Stimulated activated CD4-positive, alpha-beta T cell treated with anti-CD3 and anti-CD28 coated beads, TNF-alpha, amount 100 ng/mL, for 1 hour (primary cell): ENCODE measurements at places on chromosomes 13 and 19.

GRCh38 chr19:48569814-48570213 lies 17.8 kb downstream of the SULT2B1 start:
- DNase-seq: no peak

DNA sequence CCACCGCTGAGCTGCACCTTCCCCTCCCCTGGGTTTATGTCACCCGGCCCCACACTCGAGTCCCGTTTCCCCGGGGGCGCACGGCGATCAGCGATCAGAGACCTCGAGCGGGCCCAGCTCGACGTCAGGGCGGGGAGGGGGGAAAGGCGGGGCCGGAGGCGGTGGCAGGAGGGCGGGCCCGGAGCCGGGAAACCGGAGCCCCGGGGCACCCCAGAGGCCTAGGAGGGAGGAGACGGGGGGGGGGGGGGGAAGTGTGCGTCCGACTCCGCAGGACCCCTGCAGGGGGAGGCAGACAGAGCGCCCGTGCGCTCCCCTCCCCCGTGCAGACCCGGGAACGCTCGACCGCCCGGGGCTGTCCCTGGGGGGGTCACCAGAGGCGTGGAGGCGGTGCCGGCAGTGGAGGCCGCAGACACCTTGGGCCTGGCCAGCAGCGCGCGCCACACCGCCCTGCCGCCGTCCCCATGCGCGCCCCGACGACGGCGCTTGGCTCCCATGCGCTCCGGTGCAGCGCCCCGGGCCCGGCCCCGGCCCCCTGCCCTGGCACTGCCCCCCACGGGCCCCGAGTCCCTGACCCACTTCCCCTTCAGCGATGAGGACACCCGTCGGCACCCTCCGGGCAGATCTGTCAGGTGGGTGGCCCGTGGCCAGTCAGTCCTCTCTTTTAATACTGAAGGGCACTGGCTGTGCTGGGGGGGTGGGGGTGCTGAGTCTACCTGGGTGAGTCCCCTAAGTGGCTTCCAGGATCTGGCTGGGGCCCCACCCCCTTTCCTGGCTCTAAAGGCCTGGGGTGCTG lies 11.8 kb downstream of the PDE4A start:
- DNase-seq: no peak

DNA sequence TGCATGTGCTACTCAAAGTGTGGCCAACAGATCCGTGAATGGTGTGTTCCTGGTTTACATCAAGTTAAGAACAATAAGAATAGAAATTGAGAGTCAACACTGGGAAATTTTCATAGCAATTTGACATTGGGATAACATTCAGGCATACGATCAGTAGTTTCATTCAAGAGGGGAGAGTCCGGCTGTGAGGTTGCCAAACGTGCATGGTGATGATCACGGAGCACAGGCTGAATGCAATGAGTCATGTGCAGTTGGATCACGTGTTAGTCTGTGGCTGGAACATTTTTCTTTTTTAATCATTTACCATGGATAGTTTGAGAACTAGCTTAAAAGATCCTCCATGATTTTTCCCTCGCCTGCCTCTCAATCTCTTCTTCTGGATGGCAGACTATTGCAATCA lies 2.5 kb upstream of the DCT start:
- no peak for DNase-seq

- DNase-seq: no peak
Measured at GRCh38 chr19:55369653-55370304, 484 bp downstream of the IL11 start.

DNA sequence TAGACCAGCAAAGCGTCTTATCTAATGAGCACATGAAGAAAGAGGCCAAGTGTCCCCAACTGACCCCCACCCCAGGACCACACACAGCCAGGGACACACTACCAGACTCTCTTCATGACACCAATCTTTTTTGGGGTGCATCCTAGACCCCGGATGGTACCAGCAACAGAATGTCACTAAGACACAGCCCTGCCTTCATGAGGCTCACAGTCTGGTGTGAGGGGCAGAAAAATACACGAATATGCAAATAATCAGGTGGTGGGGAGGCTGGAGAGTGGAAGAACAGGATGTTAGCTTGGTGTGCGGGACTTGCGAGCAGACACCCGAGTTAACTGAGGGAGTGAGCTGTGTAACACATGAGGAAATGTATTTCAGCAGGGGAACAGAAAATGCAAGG lies 17.5 kb downstream of the AKT2 start:
- DNase-seq: no peak

DNA sequence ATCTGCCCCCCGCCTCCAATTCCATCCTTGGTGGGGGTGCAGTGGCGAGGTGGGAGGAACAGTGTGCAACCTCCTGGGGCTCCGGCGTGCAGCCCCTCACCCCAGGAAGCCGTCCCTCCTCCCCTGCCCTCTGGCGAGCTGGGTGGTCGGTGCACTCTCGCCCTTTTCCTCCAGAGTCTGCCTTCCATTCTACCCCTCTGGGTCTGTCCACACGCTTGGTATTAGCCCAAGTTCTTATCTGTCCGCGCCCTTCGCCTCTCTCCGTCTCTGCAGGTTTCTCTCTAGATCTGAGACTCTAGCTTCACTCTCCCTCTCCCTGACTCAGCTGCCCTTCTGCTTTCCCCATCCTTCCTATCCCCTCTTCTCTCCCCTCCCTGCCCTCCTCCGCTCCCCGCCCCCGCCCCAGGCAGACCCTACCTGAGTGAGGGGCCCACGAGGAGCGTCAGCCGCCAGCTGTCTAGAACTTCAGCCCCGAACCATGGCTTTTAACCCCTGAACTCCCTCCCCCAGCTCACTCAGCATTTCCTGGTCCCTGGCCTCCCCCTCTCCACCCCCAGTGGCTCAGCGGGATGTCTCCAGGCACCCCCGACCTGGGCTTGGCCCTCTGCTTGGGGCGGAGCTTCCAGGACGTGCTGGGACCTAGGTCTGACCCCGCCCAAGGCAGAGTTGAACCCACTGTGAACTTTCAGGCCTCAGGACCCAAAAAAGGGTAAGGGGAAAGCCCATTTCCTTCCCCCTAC lies 499 bp upstream of the KLK13 start:
- no peak for DNase-seq

DNA sequence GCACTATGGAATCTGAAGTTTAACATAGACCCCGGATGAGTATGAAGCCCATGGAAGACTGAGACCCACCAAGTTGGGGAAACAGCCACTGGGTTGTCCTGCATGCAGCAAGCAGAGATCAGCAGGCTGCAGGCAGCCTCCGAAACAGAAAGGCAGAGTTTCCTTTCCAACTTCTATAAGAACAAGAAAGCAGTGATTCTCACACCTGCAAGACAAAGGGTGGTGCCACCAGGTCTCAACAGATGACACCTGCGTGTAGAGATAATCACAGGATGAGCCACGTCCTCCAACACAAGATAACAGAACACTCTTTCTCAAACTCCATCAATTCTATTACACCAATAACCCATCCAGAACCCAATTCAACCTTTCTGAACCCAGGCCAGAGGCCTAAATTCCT lies 457.9 kb downstream of the FOXO1 start:
- DNase-seq: no peak
